ENCODE measurements at places on chromosomes 11 and 22. TPM values are rescaled to one million over a fixed set of nuclear protein-coding genes. Genes with fewer than 3 reads are reported as not detected.

GRCh38 chr11:13440100-13440855 is 22.7 kb downstream of the BTBD10 start:
- DNase-seq, result peak; percentile 82

- no peak for DNase-seq
These were observed 449 bp upstream of the TOM1 start for GRCh38 chr22:35299217-35299672.

DNA sequence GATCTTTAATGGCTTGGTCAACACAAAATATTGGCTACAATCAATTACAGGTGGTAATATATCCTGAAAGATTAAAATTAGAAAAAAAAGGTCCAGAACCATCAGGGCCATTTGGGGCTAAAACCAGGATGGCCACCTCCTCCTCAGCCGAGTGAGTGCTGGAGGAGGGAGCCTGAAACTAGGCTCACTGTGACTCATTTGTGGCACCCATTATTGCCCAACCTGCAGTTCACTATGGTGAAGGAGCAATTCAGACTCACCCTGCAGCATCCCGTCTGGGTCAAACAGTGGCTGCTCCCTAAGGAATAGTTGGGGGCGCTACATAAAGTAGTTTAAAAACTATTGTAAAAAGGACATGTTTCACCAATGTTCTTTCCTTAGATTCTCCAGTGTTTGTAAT is 60.7 kb downstream of the GLYATL1 start:
- DNase-seq, result no peak

The DDB1 gene
- 151 TPM for total RNA-seq

The APOA5 gene
- total RNA-seq, result not detected
